ENCODE measurements at places on chromosomes 2 and 18. TPM values are rescaled to one million over a fixed set of nuclear protein-coding genes. Genes with fewer than 3 reads are reported as not detected.

LOXHD1 gene
- 0.05 TPM for total RNA-seq

RAB12 gene
- 14.5 TPM for total RNA-seq

DNA sequence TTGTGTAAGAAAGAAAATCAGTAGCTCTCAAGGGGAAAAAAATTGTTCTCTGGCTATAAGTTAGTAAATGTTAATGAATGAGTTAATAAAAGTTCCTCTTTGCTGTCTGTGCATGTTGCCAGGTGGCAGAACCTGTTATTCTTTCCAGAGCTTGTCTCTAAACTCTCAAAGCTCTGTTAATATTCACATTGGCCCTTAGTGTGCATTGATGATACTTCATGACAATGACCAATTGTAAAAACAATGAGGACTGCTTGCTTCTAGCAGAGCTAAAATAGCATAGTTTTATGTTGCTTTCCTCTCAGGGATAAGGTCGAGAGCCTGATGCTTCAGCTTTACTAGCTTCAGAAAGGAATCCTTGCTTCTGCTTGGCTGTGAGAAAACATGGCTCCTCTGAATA is 91.5 kb downstream of the RAD51AP2 start:
- no peaks in the 10 kb centered on the region for H3K27me3 ChIP-seq
- H3K36me3 ChIP-seq, result no peaks in the 10 kb centered on the region
- DNase-seq, result no peak
- H3K27ac ChIP-seq, result no peak overlapping the region
- no peak overlapping the region for H3K4me3 ChIP-seq

DNA sequence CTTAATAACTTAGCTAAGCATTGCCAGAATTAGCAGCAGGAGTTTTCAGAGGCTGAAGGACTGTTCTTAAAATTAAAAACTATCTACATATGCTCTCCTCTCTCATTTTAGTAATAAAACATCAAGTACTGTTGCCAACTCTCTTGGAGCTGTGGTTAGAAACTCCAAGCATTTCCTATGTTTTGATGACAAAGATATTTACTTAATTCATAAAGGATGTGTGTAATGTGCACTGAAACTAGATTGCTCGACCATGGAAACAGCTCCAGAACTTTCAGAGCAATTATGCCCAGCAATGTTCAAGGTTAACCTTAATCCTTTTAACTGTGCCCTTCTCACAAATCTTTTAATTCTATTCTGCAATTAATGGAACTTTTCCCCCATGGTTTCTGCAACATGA is 8.4 kb downstream of the GRP start:
- no peak overlapping the region for H3K27ac ChIP-seq
- H3K4me1 ChIP-seq, result no peaks in the 10 kb centered on the region
- peaks cover 54% of the 10 kb centered on the region for H3K27me3 ChIP-seq
- H3K4me3 ChIP-seq, result no peak overlapping the region
- H3K36me3 ChIP-seq, result no peaks in the 10 kb centered on the region

- no peak overlapping the region for H3K27ac ChIP-seq
- no peaks in the 10 kb centered on the region for H3K27me3 ChIP-seq
- no peaks in the 10 kb centered on the region for H3K4me1 ChIP-seq
- H3K4me3 ChIP-seq, result no peak overlapping the region
- DNase-seq, result no peak
Measured at GRCh38 chr2:122754561-122754960, 999.1 kb downstream of the TSN start.

Data from activated T-cell treated with anti-CD3 and anti-CD28 coated beads, Interleukin-2, amount 50 U/mL, for 72 hours (primary cell).